ENCODE measurements at places on chromosomes 1 and 21.

- DNase-seq: peak; percentile 14
Observed at GRCh38 chr1:236342403-236343245, 51.5 kb upstream of the EDARADD start.

- peak; percentile 65 for DNase-seq
Observed at GRCh38 chr1:94741510-94741909, 78.6 kb upstream of the SLC44A3 start.

- DNase-seq: no peak
Observed at GRCh38 chr1:230864441-230864840, 3.9 kb downstream of the C1orf198 start.

DNA sequence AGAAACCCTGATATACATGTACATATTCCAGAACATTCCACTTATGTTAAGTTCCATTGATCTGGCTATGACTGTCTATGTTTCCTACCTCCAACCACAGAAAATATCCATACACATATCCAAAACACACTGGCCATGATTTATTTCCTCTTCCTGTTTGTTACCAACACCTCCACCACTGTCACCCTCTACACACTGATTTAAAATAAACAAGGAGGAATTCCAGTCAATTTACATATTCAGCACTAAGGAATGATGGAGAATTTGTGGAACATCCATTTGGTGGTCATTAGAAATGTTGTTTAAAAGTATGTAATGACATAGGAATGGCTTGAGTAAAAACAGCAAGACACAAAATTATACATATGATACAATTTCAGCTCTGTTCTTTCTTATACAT lies 5.5 kb upstream of the STX6 start:
- DNase-seq: no peak

- no peak for DNase-seq
Observed at GRCh38 chr1:66705110-66705509, 47.1 kb upstream of the DYNLT5 start.

GRCh38 chr1:8266436-8267165 lies 51.3 kb upstream of the SLC45A1 start:
- DNase-seq: no peak

GRCh38 chr1:16391411-16391810 lies 24.4 kb downstream of the SZRD1 start:
- peak; percentile 51 for DNase-seq

DNA sequence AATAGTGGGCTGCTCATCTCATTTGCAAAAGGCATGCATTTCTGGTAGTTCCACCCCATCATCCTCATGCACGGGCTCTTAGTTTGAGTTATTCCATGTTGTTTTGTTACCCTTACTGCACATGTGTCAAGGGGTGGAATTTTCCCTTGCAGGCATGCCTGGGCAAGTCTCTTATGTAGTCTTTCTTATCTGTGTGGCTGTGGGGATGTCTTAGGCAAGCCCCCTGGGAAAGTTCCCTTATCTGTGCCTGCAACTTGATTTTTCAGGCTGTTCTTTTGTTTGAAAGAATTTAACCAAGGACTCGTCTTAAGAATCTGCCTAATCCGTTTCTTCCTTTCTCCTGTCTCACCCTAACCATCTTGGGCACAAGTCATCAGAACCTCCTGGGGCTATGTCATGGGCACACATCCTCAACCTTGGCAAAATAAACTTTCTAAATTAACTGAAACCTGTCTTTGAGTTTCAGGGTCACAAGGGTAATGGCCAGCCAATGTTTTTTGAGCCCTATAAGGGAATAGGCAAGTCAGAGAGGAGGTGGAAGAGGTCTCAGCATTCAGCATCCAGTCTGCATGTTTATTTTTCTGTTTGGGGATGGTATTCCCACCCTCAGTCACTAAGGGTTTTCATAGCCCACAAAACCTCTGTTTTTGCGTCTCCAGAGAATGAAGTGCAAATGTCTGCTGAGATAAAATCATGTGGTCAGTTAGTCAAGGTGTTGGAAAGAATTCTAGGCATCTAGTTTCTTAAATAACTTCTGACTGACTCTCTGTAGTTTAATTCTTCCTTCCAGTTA lies 579.7 kb downstream of the PLA2G4A start:
- no peak for DNase-seq

DNA sequence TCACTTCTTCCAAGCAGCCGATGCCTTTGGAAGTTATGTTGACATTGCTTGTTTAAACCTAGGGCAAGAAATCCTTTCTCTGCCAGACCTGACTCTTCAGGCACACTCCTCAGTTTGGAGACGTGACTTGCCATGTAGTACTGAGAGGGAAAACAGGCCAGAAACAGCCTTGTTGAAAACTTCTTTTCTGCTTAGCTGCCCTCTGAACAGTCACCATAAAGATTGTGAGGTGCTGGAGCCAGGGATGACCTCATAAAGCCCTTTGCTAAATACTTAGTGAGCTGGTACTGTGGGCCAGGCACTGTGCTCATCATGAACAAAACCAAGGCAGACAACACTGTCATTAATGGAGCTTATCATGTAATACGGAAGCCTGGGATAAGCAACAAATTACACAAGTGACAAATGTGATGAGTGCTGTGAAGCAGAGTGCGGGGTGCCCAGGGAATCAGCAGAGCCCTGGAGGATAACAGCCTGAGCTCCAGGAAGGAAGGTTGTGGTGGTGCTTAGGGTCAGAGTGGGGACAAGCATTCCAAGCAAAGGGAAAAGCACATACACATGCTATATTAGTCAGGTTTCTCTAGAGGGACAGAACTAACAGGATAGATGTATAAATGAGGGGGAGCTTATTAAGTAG lies 42.4 kb downstream of the MTARC1 start:
- DNase-seq: no peak

DNA sequence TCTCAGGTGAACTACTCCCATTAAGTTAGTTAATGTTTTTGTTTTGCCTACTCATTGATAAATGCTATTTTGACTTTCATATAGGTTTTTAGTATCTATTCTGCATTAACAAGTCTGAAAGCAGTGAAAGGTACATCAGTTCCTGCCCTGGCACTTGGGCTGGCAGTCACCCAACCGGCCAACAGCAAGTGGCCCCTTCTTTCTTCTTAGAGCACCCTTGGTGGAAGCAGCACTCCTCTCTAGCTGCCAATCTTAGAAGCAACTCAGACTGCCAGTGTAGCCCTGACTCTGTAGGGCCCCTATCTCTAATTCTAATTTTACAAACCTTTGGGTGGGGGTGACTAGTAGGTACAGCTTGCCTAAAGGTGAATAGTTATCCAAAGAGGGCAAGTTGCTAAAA lies 155.7 kb downstream of the FGGY start:
- no peak for DNase-seq

GRCh38 chr1:210685295-210685650 lies 356.6 kb downstream of the HHAT start:
- DNase-seq: no peak

DNA sequence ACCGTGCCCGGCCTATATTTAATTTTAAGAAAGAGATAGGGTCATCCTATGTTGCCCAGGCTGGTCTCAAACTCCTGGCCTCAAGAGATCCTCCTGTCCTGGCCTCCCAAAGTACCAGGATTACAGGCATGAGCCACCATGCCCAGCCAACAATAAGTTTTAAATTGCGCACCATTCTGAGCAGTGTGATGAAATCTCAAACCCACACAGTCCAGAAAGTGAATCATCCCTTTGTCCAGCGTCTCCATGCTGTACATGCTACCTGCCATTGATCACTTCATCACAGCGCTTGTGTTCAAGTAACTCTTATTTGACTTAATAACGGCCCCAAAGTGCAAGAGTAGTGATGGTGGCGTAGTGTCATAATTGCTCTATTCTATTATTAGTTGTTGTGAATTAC lies 75.4 kb downstream of the APP start:
- no peak for DNase-seq

GRCh38 chr1:195714248-195714647 lies 894.0 kb downstream of the KCNT2 start:
- no peak for DNase-seq

- DNase-seq: peak; percentile 93
Observed at GRCh38 chr1:222654849-222655248, 37.0 kb downstream of the MIA3 start.

DNA sequence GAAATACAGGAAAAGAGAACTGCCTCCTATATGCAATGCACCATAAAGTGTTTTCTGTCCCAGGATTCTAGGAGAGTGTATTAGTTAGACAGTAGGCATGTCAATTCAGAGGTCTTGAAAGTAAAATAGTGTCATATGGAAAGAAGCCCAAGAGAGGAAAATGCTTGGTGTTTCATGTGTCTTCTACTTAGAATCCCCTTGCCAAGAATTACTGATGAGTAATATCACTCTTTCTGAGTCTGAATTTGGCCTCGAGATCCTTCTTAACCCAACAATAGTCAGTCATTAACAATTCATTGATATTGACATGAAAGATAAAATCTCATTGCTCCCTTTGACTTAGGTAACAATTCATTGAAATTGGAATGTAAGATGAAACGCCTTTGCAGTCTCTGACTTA lies 972.2 kb downstream of the TTLL7 start:
- DNase-seq: no peak

DNA sequence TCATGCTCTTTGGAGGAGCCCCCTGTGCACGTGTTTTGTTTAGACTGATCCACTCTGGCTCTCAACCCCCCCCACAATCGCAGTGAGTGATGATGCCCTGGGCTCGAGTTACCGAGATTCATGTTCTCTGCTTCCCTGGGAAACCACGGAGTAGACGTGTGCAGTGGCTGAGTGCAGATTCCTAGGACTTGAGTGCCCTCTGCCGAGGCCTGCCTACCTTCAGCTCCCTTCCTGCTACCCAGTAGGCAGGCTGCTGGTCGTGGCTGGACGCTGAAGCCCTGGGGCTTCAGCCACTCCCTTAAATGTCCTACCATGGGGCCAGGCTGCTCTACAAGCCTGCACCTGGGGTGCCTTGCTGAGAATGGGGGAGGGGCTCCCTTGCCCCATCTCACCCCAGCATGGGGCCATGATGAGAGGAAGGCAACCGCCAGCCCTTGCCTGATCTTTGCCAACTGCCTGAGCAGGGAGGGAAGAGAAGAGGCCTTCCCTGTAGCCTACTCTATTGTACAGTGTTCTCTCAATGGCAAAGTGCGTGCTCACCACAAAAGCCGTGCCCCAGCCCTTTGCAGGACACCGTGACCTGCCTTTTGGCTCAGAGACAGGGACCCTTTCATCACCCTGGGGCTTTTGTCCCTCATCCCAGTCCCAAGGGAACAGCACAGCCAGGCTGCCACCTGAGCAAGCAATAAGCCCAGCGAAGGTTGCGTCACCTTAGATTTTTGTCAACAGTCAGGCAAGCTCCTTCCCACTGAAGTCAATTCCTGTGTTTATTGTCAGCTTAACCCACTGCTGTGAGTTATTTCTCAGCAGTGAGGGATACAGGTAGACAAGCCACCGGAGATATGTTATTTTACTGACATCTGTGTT lies 4.1 kb upstream of the GRIK3 start:
- peak; percentile 40 for DNase-seq
